ENCODE measurements at places on chromosomes 6 and 20.
A peak's percentile ranks its signal among the peaks of the same experiment; 100 is the strongest.

DNA sequence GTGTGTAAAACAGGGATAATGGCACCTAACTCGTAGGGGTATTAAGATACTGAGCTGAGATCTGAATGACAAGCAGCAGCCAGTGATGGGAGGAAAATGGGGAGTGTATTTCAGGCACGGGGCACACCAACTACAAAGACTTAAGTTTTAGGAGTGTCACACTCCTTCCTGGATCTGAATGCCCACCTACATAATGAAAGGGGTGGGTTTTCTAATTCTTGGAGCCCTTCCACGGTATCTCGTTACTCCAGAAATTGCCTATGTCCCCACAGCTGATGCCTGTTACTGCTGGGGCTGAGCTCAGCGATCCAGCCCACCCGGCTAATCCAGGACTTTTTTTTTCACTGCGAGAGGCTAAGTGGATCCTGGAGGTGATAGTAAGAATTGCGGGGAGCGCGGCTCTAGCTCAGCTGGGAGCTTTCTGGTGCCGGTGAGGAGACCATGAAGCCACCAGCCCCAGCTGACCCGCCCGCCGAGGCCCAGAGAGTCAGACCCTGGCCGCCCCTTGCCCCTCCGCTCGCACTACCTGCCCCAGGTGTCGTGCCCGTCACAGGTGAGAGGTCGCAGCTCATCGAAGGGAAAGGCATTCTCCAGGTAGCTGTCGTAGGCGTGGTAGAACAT lies 727 bp downstream of the EDEM2 start:
- H3K27me3 ChIP-seq = no peaks in the 10 kb centered on the region
- DNase-seq = peak; percentile 54
- H3K36me3 ChIP-seq = peaks cover 17% of the 10 kb centered on the region
- peak overlapping the region; percentile 60 for H3K4me3 ChIP-seq
- peak overlapping the region; percentile 48 for H3K27ac ChIP-seq

DNA sequence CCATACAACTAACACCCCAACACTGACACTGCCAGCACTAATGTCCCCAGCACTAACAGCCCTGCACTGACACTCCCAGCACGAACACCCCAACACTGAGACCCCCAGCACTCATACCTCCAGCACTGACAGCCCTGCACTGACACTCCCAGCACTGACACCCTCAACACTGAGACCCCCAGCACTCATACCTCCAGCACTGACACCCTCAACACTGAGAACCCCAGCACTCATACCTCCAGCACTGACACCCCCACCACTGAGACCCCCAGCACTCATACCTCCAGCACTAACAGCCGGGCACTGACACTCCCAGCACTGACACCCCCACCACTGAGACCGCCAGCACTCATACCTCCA lies 57.2 kb downstream of the ERMARD start:
- no peak for DNase-seq
- H3K4me1 ChIP-seq = peaks cover 3% of the 10 kb centered on the region
- H3K27me3 ChIP-seq = peaks cover 37% of the 10 kb centered on the region
- no peak overlapping the region for H3K4me3 ChIP-seq

GRCh38 chr6:52104979-52105378 lies 17.6 kb upstream of the PKHD1 start:
- no peak for DNase-seq
- H3K27ac ChIP-seq = no peak overlapping the region
- no peaks in the 10 kb centered on the region for H3K27me3 ChIP-seq
- no peaks in the 10 kb centered on the region for H3K36me3 ChIP-seq

- H3K27me3 ChIP-seq = peaks cover 19% of the 10 kb centered on the region
- no peak overlapping the region for H3K4me3 ChIP-seq
- no peak for DNase-seq
- no peaks in the 10 kb centered on the region for H3K36me3 ChIP-seq
- H3K27ac ChIP-seq = no peak overlapping the region
These were observed 111.2 kb downstream of the DACT2 start for GRCh38 chr6:168208402-168208801.

- H3K4me1 ChIP-seq = no peaks in the 10 kb centered on the region
- DNase-seq = no peak
- H3K27ac ChIP-seq = no peak overlapping the region
- H3K27me3 ChIP-seq = no peaks in the 10 kb centered on the region
- no peaks in the 10 kb centered on the region for H3K36me3 ChIP-seq
- no peak overlapping the region for H3K4me3 ChIP-seq
These were observed 32.9 kb upstream of the BACH2 start for GRCh38 chr6:90329386-90330077.

- H3K36me3 ChIP-seq = no peaks in the 10 kb centered on the region
- peaks cover 7% of the 10 kb centered on the region for H3K27me3 ChIP-seq
- no peak for DNase-seq
- peak overlapping the region; percentile 63 for H3K27ac ChIP-seq
- no peaks in the 10 kb centered on the region for H3K4me1 ChIP-seq
These were observed 88.8 kb upstream of the NFATC2 start for GRCh38 chr20:51631011-51631950.

- H3K27me3 ChIP-seq = no peaks in the 10 kb centered on the region
- no peak overlapping the region for H3K4me3 ChIP-seq
- no peaks in the 10 kb centered on the region for H3K36me3 ChIP-seq
- no peak overlapping the region for H3K27ac ChIP-seq
- H3K4me1 ChIP-seq = no peaks in the 10 kb centered on the region
- DNase-seq = no peak
These were observed 70.2 kb downstream of the RIN2 start for GRCh38 chr20:19828232-19828631.

GRCh38 chr6:29759457-29759856 lies 36.2 kb downstream of the HLA-F start:
- H3K27me3 ChIP-seq = no peaks in the 10 kb centered on the region
- no peaks in the 10 kb centered on the region for H3K36me3 ChIP-seq
- peaks cover 7% of the 10 kb centered on the region for H3K4me1 ChIP-seq

DNA sequence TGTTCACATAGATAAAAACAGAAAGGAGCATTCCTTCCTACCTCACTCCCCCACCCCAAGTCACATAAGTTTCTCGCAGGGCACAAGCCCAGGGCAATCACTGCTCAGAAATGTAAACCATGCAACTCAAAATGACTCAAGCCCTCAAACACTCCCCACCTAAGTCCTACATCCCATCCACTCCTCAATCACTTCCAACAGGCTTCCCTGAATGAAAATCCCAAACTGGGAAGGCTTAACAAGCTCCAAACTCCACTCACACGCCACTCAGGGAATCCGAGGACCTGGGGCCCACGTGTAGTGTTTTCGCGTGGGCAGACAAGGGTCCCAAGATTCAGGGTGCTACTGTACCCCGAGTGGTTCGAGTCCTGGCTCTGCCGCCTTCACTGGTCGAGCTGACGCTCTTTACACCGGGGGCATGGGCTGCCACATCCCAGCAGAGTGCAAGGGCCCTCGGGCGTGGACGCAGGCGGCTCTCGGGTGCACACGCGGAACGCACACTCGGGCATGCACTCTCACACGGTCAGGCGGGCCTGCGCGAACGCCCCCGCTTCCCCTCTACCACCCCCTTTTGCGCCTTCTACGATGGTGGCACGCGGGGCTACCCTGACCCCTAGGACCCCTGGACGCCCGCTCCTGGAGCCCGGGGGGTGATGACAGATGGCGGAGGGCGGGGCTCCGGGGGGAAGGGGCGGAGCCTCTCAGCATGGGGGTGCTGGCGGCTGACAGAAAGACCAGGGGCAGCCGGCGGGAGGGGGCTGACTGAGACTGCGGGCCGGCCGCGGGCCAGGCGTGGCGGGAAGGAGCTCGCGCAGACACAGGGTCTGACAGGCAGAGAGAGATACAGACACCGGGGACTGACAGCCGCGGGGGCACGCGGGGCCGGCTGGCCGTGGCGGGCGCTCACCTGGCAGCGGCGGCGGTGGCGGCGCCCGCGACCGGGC lies 657 bp downstream of the ZHX3 start:
- peak overlapping the region; percentile 60 for H3K27ac ChIP-seq
- H3K4me3 ChIP-seq = peak overlapping the region; percentile 93
- peaks cover 17% of the 10 kb centered on the region for H3K4me1 ChIP-seq
- peaks cover 5% of the 10 kb centered on the region for H3K36me3 ChIP-seq

DNA sequence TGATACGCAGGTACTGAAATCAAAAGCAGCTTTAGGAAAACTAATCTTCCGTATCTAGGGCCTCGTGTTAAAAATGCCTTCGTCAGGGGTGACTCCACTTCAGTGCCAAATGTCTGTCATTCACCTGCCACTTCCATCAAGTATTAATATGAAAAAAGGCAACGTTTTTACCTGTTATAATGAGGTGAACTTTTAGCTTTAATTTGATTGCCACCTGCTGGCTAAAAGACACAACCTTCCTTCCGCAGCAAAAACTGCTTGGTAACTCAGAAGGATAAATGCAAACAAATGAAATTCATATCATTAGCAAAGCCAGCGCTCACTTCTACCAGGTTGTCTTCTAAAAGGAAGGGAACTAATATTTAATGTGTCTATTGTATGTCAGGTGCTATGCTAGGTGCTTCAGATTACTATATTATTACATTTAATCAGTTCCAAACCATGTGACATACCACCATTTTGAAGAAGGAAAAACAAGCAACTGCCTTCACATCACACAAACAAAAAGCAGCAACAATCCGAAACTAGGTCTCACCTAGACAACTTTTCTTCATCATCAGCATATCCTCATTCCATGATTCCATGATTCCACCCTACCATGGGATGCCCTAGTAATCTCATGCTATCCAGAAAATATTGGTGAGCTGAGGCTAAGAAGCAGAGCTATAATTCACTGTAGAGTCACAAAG lies 20.6 kb upstream of the ARHGAP18 start:
- peak; percentile 18 for DNase-seq
- H3K4me3 ChIP-seq = no peak overlapping the region
- H3K4me1 ChIP-seq = peaks cover 26% of the 10 kb centered on the region
- H3K27ac ChIP-seq = peak overlapping the region; percentile 79

DNA sequence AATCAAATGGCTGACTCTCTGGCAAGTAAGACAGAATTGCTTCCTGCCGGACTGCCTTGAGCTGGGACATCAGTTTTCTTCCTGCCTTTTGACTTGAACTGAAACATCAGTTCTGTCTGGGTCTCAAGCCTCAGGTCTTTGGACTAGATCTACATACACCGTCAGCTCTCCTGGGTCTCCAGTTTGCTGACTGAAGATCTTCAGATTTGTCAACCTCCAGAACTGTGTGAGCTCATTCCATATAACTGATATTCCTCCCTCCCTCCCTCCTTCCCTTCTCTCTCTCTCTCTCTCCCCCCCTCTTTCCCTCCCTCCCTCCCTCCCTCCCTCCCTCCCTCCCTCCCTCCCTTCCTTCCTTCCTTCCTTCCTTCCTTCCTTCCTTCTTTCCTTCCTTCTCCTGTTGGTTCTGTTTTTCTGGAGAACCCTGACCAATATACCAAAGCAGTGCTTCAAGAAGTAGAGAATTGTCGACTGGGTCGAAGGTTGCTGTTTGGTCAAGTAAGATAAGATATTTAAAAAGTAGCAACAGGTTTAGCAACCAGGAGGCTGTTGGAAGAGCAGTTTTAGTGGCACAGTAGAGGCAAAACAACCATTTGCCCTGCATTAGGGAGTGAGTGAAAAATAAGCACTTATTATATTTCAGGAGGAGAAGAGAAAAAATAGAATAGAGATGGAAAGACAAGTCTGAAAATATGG lies 33.1 kb upstream of the CMTR1 start:
- H3K4me1 ChIP-seq = peaks cover 21% of the 10 kb centered on the region
- no peak overlapping the region for H3K4me3 ChIP-seq
- H3K27ac ChIP-seq = no peak overlapping the region

- no peak overlapping the region for H3K4me3 ChIP-seq
- H3K27ac ChIP-seq = no peak overlapping the region
- H3K27me3 ChIP-seq = no peaks in the 10 kb centered on the region
- no peaks in the 10 kb centered on the region for H3K36me3 ChIP-seq
- H3K4me1 ChIP-seq = peaks cover 10% of the 10 kb centered on the region
These were observed 97.1 kb upstream of the CEP85L start for GRCh38 chr6:118748311-118749062.

GRCh38 chr20:46936415-46937156 lies 41.9 kb downstream of the EYA2 start:
- peaks cover 11% of the 10 kb centered on the region for H3K27me3 ChIP-seq
- no peak overlapping the region for H3K27ac ChIP-seq
- no peaks in the 10 kb centered on the region for H3K4me1 ChIP-seq
- no peak overlapping the region for H3K4me3 ChIP-seq

DNA sequence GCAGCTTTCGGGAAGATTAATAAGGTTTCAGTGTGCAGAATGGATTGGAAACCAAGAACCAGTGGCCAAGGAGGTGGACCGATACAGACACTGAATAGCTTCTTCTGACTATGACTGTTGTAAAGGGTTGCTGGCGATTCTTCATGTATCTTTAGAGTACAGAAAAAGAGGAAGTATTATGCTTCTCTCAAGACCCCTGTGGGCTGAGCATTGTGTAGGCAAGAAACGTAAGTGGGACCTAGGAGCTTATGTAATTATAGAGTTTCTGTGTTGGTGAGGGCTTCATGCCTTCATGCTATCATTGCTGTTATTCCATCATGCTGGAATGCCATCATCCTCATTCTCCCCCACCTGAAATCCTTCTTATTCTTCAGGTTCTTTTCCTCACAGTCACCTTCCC lies 105.4 kb upstream of the AKIRIN2 start:
- DNase-seq = no peak
- no peak overlapping the region for H3K27ac ChIP-seq
- no peaks in the 10 kb centered on the region for H3K4me1 ChIP-seq

GRCh38 chr6:94548201-94548600 lies 1029.1 kb upstream of the MANEA start:
- no peaks in the 10 kb centered on the region for H3K36me3 ChIP-seq
- no peaks in the 10 kb centered on the region for H3K27me3 ChIP-seq
- no peak for DNase-seq
- H3K4me3 ChIP-seq = no peak overlapping the region

GRCh38 chr20:24764027-24764793 lies 184.9 kb upstream of the CST7 start:
- no peaks in the 10 kb centered on the region for H3K36me3 ChIP-seq
- no peaks in the 10 kb centered on the region for H3K4me1 ChIP-seq
- DNase-seq = no peak
- no peak overlapping the region for H3K27ac ChIP-seq
- H3K27me3 ChIP-seq = no peaks in the 10 kb centered on the region
- no peak overlapping the region for H3K4me3 ChIP-seq

GRCh38 chr6:136069119-136069518 lies 181.0 kb downstream of the MTFR2 start:
- H3K36me3 ChIP-seq = no peaks in the 10 kb centered on the region
- no peak overlapping the region for H3K4me3 ChIP-seq
- H3K4me1 ChIP-seq = no peaks in the 10 kb centered on the region

- H3K27ac ChIP-seq = peak overlapping the region; percentile 92
- no peak overlapping the region for H3K4me3 ChIP-seq
- no peaks in the 10 kb centered on the region for H3K36me3 ChIP-seq
- H3K4me1 ChIP-seq = peaks cover 32% of the 10 kb centered on the region
These were observed 19.1 kb downstream of the TGM3 start for GRCh38 chr20:2314759-2315439.

Measured in K562 (cell line).